Hematopoietic multipotent progenitor cell treated with erythropoietin and hydrocortisone succinate and interleukin-3 and kit ligand, for 8 days (in vitro differentiated cells): ENCODE measurements at places on chromosomes 3 and 15.

DNA sequence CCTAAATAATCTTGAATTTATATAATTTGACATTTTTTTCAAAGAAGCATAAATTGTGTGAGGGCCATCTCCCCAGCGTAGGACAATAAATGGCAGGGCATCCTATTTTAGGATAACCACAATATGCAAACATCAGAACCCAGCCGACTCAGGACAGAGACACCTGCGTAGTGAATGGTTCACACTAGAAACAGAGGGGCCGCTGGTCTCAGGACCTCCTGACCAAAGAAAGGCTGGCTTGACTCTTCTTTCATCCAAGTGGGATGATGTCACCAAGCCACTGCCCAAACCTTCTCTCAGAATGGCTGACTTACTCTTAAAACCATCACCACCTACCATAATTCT lies 162.1 kb downstream of the FOXP1 start:
- no peak for DNase-seq

- DNase-seq = no peak
These were observed 703 bp downstream of the PEAK1 start for GRCh38 chr15:77418966-77419835.

DNA sequence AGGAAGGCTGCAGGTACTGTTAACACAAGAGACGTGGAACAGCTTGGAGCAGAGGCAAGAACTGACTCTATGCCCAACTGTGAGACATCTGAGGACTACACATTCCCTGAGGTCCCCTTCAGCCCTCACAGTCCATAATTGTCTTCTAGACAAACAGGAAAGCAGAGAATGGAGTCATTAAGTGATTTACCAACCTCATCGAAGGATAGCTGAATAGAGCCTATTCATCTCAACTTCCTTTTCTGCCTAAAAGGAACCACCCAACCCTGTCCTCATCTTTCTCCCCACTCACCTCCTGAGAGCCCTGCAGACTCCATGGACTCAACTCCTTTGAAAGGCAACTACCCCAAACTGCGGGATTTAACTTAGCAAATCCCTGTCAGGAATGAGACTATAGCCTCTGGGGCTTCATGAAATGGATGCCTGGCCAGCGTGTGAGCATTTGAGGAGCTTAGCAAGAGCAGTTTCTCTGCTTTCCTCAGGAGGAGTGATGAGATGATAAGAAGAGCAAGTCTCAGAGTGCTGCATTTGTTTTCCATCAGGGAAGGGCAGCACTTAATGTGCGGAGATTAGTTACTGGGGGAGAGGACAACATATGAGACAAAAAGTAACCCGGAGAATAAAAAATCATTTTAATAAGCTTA lies 61.5 kb upstream of the FILIP1L start:
- no peak for DNase-seq

- no peak for DNase-seq
These were observed 184.6 kb upstream of the TRIM42 start for GRCh38 chr3:140493271-140493670.

- peak; percentile 34 for DNase-seq
These were observed 274.0 kb downstream of the BBX start for GRCh38 chr3:107796791-107797190.

DNA sequence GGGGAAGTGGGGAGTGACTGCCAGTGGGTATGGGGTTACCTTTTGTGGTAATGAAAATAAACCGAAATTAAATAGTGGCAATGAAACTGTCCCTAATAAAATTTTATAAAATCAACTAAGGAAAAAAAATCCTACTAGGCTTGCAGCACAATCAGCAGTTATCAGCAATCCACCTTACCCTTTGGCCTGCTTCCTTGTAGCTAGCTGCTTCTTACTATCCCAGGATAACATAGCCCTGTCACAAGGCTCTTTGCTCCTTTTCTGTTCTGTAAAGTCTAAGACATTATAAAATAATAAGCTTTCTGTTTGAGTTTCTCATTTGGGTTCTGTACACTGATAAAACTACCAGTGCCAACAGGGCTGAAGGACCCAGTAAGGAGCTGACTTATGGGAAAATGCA lies 23.0 kb upstream of the CTXND1 start:
- no peak for DNase-seq

DNA sequence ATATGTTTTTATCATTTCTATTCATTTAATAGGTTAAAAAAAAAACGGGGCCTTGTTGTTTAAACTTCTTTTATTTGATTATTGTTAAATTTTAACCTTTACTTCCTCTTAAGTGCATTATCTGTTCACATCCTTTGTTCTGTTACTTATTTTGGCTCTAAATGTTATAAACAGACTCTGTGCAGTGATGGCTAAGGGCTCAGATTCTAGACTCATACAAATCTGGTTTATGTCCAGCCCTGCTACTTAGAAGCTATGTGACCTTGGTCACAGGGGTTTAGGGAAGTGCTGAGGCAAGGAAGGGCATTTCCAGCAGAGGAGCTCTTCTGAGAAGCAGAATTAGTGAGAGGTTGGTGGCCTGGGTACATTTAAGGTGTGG lies 55.3 kb upstream of the VILL start:
- no peak for DNase-seq

DNA sequence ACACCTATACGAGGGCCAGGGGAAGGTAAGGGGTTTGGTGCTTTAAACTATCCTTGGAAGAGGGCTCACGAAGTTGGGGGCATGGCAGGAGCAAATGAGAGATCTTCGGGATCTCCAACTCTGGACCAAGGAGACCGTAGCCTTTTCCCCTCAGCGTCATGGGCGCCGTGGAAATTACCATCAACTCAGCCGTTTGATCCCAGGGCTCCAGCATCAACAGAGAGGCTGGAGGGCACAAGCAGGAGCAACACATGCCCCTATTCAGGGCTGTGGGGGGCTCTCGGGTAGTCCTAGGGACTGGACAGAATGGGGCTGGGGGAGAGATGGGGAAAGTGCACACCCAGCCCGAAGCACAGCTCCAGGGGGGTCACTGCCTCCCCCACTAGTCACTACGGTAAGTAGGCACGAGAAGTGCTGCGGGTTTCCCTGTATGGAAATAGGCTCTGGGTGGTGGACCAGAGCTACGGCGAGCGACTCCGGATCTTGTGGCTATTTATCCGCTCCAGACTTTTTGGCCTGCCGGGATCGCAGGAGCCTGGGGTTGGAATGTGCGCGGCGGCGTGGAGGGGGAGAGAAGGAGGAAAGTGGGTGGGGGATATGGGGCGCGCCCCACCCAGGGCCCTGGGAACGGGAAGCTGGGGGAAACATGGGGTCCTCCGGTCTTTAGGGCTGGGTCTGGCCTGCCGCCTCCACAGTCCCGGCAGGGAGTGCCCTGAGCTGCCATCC lies 539 bp upstream of the LAMB2 start:
- DNase-seq = peak; percentile 45

- peak; percentile 51 for DNase-seq
These were observed 31.7 kb downstream of the SPINK8 start for GRCh38 chr3:48301800-48302166.

DNA sequence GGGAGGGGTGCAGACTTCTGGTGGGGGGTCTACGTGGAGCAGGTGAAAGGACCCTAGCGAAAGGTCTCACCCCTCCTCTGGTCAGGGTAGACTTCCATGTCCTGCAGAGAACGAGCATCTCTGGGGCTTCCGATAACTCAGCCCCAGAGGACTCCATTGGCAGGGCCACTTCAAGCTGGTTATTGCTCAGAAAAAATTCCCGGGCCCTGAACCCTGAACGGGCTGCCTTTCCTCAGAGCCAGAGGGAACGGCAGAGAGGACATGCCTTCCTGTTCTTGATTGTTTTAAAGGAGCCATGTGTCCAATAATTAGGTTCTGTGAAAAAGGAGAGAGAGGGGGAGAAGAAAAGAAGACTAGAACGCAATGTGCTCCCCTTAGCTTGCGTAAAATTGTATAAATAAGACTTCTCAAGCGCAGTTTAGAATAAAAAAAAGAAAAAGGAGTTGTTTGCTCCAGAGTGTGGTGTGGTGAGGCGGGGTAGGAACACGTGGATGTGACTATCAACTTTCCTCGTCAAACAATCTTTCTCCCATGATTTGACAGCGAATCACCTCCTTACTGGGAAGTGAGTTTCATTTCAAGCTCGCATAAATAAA lies 193.4 kb upstream of the UBE2E1 start:
- no peak for DNase-seq

DNA sequence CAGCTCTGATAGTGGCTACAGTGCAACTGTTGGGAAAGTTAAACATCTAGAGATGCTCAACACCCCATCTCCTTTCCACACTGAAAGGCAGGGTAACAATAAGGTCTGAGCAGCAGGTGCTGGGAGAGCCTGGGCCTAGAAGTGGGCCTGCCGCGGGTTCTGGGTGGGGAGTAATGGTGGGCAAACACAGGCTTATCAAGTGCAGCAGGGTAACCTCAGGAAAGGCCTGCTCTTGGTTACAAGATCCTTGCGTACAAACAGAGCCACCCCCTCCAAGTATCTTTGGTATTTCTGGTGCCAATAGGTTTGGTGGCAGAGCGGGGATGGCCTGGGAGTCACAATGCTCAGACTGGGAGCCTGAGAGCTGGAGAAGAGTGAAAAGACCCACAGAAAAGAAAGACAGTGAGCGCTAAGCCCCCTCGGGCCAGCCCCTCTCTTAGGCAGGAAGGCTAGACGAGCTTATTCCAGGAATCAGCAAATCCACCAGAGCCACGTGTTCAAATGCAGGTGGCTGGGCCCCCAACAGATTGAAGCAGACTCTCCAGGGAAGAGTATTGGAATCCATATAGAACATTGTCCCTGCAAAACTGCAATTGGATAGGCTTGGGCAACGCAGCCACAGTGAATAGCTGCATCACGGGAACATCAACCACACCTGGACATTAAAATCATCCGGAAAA lies 2.7 kb downstream of the IQSEC1 start:
- DNase-seq = peak; percentile 32

GRCh38 chr3:57057351-57057750 lies 3.1 kb upstream of the SPATA12 start:
- no peak for DNase-seq

GRCh38 chr3:4741404-4742307 lies 237.6 kb upstream of the BHLHE40 start:
- DNase-seq = peak; percentile 81

- no peak for DNase-seq
These were observed 976.0 kb downstream of the ROBO1 start for GRCh38 chr3:78791753-78792152.

- no peak for DNase-seq
These were observed 220.2 kb downstream of the SHQ1 start for GRCh38 chr3:72628065-72628464.

- no peak for DNase-seq
These were observed 7.8 kb downstream of the CCDC80 start for GRCh38 chr3:112633191-112633590.

GRCh38 chr3:52453496-52454249 lies at the start of gene TNNC1:
TSS of gene TNNC1 (minus strand) at chr3:52454041. CDS start at chr3:52454015, 26 bp downstream.
- DNase-seq = no peak

DNA sequence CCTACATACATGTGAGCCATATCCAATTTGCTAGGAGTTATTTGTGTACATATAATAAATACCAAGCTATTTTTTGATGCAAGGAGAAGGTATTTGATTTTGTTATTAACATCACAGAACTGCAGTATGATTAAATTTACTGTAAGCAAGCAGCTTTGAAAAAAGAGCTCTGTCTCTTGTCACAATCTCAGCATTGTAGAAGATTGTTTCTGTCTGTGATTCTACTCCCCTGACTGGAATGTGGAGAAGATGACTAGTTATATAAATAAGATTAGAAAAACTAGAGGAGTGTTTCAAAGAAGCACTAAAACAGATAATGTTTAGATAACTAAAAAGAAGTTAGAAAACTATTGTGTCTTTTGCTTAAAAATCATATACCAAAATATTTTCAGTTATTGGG lies 17.1 kb upstream of the DCBLD2 start:
- no peak for DNase-seq

DNA sequence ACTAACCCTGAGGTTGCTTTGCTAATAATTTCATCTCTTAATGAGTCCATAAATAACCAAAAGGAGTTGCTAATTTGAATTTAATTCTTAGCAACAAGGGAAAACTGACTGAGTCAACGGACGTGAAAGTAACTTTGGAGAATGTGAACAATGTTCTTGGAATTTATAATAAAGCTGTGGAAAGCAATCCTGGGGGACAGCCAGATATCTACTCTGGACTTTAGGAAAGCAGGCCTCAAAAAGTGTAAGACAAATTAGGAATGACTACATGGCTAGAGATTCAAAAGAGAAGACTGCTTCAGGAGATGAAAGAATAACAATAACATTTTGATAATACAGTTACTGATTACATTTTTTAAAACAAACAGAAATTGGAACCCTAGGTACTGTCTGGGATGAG lies 318.4 kb upstream of the COL8A1 start:
- no peak for DNase-seq

- peak; percentile 70 for DNase-seq
These were observed at the start of gene PTPN9 for GRCh38 chr15:75578948-75579920. TSS of gene PTPN9 (minus strand) at chr15:75579315. CDS start at chr15:75578776, 539 bp downstream.

GRCh38 chr3:69594286-69594685 lies 145.0 kb upstream of the MITF start:
- no peak for DNase-seq

- no peak for DNase-seq
These were observed 83.5 kb downstream of the SLC25A26 start for GRCh38 chr3:66304293-66304692.

DNA sequence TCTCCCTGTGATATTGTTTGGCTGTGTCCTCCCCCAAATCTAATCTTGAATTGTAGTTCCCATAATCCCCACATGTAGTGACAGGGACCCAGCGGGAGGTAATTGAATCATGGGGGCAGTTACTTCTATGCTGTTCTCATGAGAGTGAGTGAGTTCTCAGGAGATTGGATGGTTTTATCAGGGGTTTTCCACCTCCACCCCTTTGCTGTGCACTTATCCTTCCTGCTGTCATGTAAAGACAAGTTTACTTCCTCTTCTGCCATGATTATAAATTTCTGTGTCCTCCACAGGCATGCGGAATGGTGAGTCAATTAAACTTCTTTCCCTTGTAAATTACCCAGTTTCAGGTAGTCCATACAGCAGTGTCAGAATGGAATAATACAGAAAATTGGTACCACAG lies 24.7 kb downstream of the TUSC7 start:
- DNase-seq = no peak

GRCh38 chr3:27239951-27240350 lies 129.2 kb downstream of the NEK10 start:
- no peak for DNase-seq

- no peak for DNase-seq
These were observed 36.9 kb downstream of the NTRK3 start for GRCh38 chr15:88219623-88220022.

DNA sequence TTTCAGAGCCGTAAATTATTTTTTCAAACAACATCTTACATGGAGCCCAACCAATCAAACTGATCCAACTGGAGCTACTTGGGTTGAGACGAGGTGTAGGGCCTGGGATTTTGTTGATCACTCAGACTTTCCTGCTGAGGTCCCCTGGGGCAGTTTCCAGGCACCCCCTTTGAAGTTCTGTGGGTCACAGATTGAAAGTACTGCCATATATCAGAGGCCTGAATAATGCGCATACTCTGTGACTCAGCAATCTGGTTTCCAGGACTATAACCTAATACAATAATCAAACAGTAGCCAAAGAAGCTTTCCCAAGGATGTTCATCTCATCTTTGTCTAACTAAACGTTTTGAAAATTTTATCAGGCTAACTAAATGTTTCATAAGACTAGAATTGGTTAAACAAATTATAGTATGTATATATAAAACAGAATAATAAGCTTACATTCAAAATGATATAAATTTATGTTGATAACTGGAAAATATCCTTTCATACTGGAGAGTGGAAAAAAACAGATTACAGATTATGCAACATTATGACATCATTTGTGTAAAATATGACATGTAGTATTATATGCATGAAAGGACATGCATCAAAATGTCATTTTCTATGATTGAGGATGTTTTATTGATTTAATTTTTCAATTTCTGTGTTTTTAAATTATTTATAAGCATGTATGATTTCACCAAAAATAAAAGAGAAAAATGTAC lies 617.1 kb downstream of the NTRK3 start:
- no peak for DNase-seq
